ENCODE measurements at places on chromosomes 11 and 22.

GRCh38 chr11:706957-707816 is 1.2 kb downstream of the EPS8L2 start:
- no peak for DNase-seq

DNA sequence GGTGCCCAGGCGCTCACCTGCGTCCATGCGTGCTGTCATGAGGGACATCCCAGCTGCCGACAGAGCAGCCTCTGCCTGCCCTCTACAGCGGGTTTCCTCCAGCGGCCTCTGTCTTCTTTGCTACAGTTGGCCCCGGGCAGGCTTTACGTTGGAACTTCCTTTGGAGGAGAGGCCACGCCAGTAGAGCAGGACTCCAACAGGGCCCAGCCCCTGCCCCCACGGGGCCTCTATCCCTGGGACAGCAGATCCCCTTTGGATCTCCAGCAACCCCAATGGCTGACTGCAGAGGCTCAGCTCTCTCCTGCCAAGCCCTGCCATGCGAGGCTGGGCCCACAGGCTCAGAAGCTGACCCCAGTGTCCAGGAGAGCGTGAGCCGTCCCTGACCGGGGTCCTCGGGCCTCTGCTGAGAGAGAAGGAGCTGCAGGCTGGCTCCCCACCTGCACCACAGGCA is 12.1 kb downstream of the TRPM5 start:
- DNase-seq: no peak

GRCh38 chr22:27865496-27865895 is 53.6 kb downstream of the PITPNB start:
- no peak for DNase-seq

GRCh38 chr22:44261164-44261860 is 51.4 kb downstream of the SHISAL1 start:
- peak; percentile 3 for DNase-seq

DNA sequence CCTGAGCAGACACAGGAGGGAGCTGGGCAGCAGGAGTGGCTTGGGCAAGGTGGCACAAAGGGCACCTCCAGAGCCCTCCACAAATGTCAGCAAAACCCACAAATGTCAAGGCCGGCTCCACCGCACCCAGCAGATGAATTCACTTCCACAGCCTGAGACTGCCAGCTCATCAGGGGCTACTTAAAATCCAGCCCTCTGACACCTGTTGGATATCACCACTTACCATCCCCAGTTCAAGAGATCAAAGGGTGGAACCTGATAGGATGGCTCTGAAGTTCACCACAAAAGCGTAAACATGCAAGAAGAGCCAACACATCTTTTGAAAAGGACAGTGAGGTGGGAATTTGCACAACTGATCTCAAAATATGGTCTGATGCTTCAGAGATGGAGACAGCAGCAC is 168.6 kb upstream of the GRK3 start:
- no peak for DNase-seq

- DNase-seq: no peak
These were observed 45.7 kb upstream of the AKIP1 start for GRCh38 chr11:8865304-8865703.

GRCh38 chr22:22130953-22131608 is 113.5 kb upstream of the VPREB1 start:
- DNase-seq: no peak

DNA sequence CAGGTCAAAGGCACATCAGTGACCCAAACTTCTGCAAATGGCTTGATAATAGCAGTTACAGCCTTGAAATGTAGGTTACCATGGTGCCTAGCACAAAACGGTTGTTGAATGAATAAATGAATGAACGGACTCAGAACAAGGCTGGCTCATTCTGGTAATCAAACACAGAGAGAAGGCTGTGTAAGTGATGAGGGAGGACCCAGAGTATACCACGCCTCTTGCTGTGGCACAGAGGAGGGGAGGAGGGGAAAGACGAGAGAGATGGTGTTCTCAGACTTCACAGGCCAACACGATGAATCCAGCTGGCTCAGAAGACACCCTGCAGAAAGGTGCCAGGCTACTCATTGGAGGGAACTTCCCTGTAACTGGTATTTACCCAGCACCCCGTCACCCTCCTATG is 38.3 kb downstream of the PC start:
- no peak for DNase-seq

- DNase-seq: no peak
These were observed 199.3 kb upstream of the ISX start for GRCh38 chr22:34866495-34867131.
